NCI-H345 (cell line): ENCODE measurements at places on chromosomes 11 and 22.

GRCh38 chr11:130414107-130415080 is 14.0 kb downstream of the ADAMTS8 start:
- DNase-seq, result no peak

GRCh38 chr11:11265994-11266606 is 87.0 kb downstream of the CSNK2A3 start:
- peak; percentile 43 for DNase-seq

DNA sequence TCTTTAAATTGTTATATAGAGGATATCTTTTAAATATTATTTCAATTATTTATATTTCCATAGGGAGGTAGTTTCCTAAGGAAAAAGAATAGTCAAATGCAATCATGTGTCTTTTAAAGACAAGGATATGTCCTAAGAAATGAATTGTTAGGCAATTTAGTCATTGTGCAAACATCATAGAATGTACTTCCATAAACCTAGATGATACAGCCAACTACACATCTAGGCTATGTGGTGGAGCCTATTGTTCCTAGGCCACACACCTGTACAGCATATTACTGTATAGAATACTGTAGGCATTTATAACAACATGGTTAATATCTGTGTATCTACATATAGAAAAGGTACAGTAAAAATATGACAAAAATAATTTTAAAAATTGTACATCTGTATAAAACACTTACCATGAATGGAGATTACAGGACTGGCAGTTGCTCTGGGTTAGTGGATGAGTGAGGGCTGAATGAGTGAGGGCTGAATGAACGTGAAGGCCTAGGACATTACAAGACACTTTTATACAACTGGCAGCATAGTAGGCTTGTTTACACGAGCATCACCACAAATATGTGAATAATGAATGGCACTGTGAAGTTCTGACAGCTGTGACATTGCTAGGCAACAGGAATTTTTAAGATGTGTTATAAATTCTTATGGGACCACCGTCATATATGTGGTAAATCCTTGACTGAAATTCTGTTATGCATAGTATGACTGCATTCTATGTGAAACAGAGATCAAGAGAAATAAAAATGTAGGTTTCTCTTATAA is 1879.0 kb upstream of the RAG2 start:
- DNase-seq, result no peak

- no peak for DNase-seq
Observed at GRCh38 chr11:72587696-72588095, 86.5 kb downstream of the PDE2A start.

GRCh38 chr11:3092603-3093141 is 35.4 kb upstream of the CARS1 start:
- DNase-seq, result no peak

DNA sequence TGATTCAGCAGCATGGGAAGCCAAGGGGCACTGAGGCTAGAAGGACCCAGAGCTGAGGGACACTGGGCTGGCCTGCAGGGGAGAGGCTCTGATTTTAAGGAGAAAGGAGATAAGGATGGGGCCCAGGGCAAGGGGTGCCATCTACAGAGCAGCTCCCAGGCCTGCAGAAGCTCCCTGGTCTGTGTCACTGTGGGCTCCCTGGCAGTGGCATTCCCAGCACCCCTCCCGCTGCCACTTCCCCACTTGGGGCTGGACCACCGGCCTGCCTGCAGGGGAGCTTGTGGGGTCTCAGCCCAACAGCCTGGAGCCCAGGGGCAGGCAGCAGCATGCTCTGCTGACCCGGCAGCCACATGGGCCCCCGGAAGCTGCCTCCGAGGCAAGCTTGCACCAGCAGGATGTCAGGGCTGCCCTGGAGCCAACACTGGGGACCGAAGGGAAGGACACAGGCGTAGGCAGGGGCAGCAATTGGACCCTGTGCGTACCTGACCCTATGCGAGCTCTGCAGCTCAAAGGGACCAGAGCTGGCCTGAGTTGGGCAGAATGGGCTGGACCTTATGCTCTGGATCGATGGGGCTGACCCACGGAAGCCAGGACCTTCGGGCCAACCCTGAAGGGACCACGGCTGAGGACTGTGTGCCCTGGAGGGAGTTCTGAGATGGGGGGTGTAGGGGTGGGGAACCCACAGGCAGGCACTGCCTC is 35.4 kb upstream of the WNT7B start:
- no peak for DNase-seq

DNA sequence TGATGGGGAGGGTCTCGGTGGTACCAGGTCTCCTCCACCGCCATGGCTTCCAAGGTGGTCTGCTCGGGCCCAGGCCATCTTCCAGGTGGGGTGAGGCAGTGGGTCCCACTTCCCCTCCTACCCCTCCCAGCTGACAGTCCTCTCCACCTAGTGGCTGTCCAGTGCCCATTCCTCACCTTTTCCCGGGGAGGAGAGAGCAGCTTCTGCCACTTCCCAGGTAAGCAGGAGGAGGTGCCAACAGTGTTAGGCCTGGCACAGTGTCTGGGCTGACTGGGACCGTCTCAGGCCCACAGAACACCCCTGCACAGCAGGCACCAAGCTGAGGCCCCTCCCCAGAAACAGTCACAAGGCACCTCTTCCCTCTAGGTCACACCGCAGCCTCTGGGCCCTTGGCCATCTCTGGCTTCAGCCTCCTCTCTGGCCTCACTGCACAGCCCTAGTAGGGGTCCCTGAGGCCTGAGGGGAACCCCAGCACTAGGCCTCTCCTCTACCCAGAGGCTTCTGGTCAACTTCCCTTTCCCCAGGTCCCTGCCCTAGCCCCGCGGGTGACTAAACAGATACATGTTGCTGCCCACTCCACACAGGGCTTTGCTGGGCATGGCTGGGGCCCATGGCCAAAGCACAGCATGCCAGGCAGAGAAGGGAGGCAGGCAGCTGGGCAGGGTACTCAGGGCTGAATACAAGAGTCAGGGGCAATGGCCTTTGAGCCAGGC is 2.3 kb upstream of the ANKRD13D start:
- no peak for DNase-seq

DNA sequence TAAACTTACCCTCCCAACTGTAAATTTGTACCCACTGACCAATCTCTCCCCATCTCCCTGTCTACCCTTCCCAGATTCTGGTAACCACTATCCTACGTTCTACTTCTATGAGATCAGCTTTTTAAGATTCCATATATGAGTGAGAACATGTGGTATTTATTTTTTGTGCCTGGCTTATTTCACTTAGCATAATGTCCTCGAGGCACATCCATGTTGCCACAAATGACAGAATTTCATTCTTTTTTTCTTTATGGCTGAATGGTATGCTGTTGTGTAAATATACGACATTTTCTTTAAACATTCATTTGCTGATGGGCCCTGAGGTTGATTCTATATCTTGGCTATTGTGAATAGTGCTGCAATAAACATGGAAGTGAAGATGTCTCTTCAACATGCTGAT is 74.7 kb upstream of the RRM1 start:
- DNase-seq, result no peak

- DNase-seq, result peak; percentile 89
Observed at GRCh38 chr11:62880803-62881578, at the start of gene SLC3A2. Gene SLC3A2 (plus strand): TSS chr11:62880896. CDS start chr11:62881024, 128 bp downstream.

DNA sequence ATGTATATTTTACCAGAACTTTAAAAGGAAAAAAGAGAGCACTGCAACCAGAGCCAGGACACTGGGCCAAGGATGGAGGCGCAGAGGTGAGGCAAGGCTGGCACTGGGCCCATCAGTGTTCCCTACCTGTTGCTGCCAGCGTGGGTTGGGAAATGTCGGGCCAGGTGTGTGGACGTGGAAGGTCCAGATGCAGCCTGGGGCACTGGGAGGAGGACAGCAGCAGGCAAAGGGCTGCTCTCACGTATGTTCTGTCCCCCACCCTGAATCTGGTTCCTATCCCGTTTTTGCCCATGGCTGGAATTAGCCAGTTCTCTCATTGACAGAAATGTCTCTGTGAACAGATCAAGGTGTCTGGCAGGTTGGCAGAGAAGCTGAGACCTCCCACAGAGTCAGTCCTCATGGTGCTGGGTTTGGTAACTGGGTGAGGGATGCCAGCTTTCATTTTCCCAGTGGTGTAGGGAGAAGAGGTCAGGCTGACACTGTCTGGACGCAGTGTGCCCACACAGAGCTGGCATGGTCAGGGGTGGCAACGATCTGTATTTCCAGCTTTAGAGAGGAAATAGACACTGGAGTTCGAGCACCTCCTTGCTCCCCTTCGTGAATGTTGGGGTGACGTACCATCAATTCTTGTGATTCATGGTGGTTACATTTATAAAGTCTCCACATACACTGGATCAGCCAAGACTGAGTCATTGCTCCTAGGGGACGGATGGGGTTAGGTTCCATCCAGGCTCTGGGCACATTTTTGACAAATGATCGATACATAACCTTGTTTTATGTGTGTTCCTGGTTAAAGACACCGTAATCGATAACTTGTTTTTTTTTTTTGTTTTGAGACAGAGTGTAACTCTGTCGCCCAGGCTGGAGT is 4.3 kb upstream of the PNPLA3 start:
- DNase-seq, result no peak

DNA sequence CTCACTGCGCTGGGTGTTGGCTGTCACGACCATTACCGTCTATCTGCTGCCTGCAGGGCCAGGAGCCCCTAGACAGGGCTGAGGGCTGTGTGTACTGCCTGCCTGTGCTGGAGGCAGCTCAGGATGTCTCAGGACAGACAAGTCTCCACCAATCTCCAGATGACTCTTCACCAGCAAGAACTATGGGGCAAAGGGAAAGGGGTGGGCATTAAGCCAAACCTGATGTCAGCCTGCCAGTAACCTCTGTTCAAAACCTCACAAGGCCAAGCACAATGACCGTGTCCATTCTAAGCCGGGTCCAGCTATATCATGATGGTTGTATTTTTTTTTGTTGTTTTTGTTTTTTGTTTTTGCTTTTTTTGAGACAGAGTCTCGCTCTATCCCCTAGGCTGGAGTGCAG is 31.6 kb downstream of the MAFF start:
- DNase-seq, result no peak

- DNase-seq, result no peak
Observed at GRCh38 chr11:77153276-77154185, 25.5 kb downstream of the MYO7A start.

DNA sequence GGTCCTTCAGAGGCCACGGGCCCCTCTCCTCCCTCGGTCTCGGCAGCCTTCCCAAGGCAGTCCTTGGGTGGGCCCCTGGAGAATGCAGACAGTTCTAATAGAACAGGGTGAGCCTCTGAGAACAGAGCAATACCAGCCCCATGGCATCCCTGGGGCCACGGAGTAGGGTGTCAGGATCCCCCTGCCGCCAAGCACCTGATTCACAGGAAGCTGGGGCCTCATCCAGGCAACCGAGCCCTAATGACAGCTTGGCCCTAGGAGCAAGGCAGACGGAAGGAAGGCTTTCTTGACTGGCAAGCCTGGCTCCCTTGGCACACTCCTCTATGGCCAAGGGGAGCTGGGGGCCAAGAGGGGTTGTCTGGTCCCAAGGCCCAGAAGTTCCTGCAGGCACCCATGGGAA is 15.2 kb downstream of the TXN2 start:
- no peak for DNase-seq

- no peak for DNase-seq
Observed at GRCh38 chr22:45786726-45787125, 115.1 kb downstream of the ATXN10 start.

- DNase-seq, result no peak
Observed at GRCh38 chr22:44204739-44205515, 24.2 kb downstream of the PARVG start.

DNA sequence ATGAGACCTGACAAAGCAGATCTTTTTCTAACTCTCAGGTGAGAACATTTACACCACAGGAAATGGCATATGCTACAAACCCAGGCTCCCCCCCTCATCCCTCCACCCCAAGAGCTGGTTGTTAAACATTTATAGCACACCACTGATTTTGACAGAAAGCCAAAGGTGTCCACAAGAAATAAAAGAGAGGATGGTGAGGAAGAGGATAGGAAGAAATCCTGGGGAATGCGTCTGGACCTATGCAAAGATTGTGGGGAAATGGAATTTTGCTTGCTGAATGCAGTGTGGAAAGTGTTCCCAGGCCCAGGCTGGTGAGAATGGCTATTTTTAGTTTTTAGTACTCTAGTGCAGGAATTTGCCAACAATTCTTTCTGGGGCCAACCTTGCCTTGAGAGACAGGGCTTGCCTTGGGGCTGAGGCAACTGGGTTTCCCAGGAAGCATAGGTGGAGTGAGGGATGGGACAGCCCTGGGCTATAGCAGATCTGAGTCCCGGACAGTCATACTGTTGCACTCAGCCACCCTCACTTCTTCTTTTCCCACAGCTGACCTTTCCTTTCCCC is 163.9 kb downstream of the ADAMTS15 start:
- DNase-seq, result no peak

DNA sequence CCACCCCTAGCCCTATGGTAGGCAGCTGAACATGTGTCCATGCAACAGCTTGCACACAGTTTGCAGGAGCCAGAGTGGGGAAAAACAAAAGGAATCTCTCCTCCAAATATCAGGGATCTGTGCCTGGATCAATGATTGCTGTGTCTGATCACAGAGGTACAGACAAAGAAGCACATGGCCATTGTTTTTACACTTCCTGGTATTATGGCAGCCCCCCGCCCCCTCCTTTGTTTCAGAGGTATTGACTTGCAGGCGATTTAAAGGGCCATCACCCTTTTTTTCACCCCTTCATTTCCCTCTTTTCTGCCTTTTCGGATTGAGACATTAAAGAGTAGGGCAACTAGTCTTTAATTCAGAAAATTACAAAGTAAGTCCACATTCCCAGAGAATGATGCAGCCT is 453.0 kb upstream of the LUZP2 start:
- DNase-seq, result no peak

- no peak for DNase-seq
Observed at GRCh38 chr11:21807350-21807749, 385.5 kb upstream of the ANO5 start.

DNA sequence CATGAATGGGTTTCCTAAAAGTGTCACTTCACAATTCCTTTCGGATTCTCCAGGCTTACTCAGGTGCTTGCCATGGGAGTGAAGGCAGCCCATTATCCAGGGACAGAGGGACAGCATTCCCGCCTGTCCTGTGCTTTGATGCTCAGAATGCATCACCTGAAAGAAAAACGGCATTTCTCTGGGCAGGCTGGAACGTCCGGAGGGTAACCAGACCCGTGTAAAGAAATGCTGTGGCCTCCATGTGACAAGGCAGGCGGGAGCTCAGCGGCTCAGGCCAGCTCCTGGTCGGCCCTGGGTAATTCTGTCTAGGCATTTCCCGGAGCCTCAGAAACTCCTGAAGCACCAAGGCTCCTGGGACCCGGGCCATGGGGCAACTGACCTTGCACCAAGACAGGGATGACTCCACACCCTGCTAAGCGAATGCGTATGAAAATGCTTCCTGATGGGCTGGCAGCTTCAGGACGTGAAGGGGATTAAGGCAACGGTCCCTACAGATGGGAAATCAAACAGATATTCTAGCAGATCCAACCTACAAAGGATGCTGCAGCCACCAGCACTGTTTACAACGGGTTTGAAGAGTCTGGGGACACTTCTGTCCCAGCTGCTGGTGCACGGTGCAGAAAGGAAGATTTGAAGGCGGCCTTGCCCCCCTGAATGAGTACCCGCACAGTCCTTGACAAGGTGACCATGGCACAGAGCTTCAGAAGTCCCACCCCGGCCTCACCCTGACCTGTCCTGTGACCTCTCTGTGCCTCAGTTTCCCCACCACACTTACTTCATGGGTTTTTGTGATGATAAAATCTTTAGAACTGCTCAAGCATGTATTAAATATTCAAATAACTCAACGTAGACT is 13.6 kb upstream of the FGF3 start:
- DNase-seq, result no peak
